Stimulated activated CD4-positive, alpha-beta T cell treated with anti-CD3 and anti-CD28 coated beads, Interleukin-1b, Interleukin-23, amount 100 ng/mL, for 24 hours (primary cell): ENCODE measurements at places on chromosomes 16 and 17.

DNA sequence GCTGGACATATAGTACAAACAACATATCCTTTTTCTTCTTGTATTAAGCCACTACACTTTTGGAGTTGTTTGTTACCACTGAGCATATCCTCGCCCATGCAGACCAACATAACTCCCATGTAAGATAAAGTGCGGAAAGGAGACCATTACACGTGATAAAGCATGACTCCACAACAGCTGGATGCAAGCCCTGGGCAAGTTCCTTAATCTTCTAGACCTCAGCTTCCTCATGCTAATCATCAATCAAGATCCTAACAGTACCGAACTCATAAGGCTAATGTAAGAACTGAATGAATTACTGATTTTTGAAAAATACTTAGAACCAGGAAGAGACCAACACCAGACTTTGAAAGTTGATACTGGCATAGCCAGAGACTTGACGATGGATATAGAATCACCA is 47.0 kb upstream of the GSG1L start:
- DNase-seq = no peak

DNA sequence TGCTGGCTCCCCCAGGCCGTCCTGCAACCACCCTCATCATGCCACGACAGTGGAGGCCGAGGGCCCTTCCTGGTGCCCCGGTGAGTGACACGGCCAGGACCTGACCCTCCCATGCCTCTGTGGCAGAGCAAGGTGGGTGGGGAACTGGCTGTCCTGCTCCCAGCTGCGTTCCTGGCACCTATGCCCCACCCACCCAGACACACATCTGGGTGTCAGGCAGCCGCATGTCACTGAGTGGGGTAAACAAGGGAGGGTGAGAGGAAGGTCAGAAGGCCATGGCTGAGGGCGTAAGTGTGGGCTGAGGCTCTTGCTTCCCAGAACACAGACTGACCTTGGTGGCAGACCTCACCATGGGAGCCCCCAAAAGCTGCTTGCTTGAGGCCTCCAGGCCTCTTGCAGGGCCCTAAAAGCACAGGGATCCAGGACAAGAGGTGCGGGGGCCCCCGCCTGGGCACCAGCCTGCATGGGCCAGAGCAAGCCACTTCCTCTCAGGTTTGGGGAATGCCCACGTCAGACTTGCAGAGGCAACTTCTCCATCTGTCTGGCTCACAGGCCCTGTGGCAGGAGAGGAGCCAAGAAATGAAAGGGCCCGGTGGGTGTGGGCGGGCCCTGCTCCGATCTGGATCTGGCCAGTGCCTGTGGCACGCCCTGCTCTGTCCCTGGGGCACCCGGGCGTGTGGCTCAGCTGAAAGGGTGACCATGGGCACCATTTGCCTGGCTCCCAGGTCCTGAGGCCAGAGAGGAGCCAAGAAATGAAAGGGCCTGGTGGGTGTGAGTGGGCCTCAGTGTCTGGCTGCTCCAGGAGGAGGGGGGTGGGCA is 3.9 kb upstream of the CCDC57 start:
- DNase-seq = no peak

- DNase-seq = no peak
These were observed 237.3 kb upstream of the CIBAR2 start for GRCh38 chr16:85349365-85350145.

GRCh38 chr16:3249451-3249850 is 7.0 kb downstream of the MEFV start:
- DNase-seq = no peak

DNA sequence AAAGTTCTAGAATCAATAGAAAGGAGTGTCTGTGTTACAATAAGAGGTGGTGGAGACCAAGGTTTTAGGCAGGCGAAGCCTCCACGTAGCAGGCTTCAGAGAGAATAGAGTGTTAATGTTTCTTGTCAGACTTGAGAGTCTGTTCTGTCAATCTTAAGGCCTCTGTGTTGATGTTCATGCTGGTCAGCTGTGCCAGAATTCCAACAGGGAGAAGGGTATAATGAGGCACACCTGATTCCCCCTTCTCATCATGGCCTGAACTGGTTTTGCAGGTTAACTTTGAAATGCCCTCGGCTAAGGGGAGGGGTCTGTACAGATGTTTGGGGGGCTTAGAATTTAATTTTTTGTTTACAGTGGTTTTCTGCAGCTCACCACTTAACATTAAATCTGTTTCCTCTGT is 46.0 kb downstream of the RNF112 start:
- no peak for DNase-seq
